AML-193 (cell line): ENCODE measurements at places on chromosomes 6 and 20.

DNA sequence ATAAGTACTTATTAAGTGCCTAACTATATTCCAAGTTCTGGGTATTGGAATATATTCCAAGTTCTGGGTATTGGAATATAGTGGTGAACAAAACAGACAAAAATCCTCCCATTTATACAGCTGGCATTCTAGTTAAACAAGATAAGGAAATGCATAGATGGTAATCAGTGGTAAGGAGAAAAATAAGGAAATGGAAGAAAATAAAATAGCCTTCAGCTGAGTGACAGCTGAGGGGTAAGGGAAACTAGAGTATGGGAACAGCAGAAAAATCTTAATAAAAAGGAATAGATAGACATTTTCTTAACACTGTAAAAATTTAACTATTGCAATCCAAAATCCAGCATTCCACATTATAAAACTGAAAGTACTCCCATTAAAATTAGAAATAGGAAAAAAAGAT, 17.2 kb upstream of the WFDC10A start:
- DNase-seq = no peak

GRCh38 chr6:109105681-109106080, 10.4 kb downstream of the CEP57L1 start:
- no peak for DNase-seq

DNA sequence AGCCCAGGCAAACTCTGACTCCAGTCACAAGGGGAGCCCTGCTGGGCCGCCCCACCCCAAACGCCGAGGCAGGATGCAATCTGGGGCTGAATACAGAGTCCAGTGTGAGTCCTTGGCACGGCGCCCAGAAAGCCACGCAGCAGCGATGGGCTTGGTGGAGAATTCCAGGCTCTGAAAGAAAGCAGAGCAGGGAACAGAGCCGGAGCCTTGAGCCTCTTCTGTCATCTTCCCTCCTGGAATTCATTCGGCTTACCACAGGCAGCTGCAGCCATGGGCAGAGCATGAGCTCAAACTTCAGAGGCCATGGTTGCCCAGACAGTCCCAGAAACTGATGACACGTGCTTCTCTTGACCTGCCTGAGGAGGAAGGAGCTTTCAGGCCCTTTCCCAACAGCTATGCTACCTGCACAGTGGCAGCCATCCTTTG, 441.1 kb upstream of the JARID2 start:
- no peak for DNase-seq

DNA sequence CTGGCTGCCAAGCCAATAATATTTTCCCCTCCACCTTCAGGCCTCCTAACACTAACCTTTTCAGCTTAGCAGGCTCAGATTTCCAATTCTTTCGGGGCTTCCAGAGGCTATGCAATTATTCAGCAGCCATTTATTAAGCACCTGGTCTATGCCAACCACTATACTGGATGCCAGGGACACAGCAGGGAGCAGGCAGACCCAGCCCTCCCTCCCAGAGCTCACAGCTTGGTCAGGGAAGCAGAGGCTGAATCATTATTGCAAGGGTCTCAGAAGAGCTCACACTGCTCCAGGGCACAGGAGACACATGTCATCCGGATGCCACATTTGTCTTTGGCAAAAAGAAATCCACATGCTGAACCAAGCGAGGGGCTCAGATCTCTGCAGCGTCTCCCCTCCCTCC, 1.3 kb downstream of the BPIFB1 start:
- no peak for DNase-seq

GRCh38 chr6:134466771-134467525, 149.0 kb upstream of the SGK1 start:
- no peak for DNase-seq
